ENCODE measurements at places on chromosomes 2 and 18. TPM values are rescaled to one million over a fixed set of nuclear protein-coding genes. Genes with fewer than 3 reads are reported as not detected.

The KATNAL2 gene
- 5.0 TPM for total RNA-seq

The CAPN13 gene
- not detected for total RNA-seq

The TMEM247 gene
- total RNA-seq = not detected

The EPB41L5 gene
- 11.2 TPM for total RNA-seq

The ALKAL2 gene
- total RNA-seq = not detected

The ASB18 gene
- under 0.01 TPM for total RNA-seq
